ENCODE measurements at places on chromosomes 2 and 18. TPM values are rescaled to one million over a fixed set of nuclear protein-coding genes. Genes with fewer than 3 reads are reported as not detected.

Gene ANKRD36C
- total RNA-seq = 14.1 TPM

Gene ANKRD53
- under 0.01 TPM for total RNA-seq

DNA sequence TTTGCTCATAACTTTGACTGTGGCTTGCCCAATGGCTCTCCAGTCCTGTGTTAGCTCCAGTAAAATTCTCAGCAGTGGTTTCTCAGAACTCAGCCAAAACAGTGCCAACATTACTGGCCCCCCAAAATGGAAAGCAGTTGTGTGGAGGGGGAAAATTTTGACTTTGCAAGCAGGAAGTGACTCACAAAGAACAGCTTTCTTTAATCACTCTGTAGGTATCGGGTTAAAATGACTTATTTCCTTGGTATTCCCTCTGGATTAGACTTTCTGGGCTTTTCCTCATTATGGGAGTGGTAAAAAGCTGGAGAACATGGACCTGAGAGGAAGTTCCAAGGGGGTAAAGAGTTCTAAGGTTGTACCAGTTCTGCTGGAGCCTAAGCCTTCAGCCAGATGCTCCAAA lies 175.7 kb upstream of the RND3 start:
- DNase-seq = no peak

- no peak for DNase-seq
Observed at GRCh38 chr18:12334366-12334808, 26.3 kb downstream of the TUBB6 start.

DNA sequence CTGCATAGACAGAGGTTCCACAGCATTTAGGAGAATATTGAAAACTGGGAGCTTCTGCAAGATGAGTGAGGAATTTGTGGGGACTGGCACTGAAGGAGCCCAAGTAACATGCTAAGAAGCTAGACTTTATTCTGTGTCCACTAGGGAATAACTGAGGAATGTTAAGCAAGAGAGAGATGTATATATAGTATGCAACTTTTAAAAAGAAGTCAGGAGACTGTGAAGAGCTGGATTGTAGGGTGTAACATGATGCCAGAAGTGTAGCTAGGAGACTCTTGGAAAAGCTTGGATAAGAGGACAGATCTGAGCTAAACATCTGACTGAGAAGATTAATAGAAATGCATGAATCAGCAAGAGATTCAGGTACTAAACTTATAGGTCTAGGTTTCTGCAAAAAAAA lies 270.6 kb upstream of the MMADHC start:
- no peak for DNase-seq

All from esophagus muscularis mucosa (tissue), 4 donors.